ENCODE measurements at places on chromosomes 4 and X.

GRCh38 chr4:167000141-167000852 is 234.0 kb downstream of the SPOCK3 start:
- no peak for DNase-seq

DNA sequence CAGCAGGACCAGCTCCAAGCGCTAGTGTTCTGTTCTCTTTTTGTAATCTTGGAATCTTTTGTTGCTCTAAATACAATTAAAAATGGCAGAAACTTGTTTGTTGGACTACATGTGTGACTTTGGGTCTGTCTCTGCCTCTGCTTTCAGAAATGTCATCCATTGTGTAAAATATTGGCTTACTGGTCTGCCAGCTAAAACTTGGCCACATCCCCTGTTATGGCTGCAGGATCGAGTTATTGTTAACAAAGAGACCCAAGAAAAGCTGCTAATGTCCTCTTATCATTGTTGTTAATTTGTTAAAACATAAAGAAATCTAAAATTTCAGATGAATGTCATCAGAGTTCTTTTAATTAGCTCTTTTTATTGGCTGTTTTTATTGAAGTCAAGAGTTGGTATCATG is 186.5 kb downstream of the AR start:
- DNase-seq, result no peak

GRCh38 chrX:153934762-153935325 is at the start of gene NAA10:
TSS of gene NAA10 (minus strand) at chrX:153935037. CDS start at chrX:153934904, 133 bp downstream.
- peak; percentile 36 for DNase-seq

DNA sequence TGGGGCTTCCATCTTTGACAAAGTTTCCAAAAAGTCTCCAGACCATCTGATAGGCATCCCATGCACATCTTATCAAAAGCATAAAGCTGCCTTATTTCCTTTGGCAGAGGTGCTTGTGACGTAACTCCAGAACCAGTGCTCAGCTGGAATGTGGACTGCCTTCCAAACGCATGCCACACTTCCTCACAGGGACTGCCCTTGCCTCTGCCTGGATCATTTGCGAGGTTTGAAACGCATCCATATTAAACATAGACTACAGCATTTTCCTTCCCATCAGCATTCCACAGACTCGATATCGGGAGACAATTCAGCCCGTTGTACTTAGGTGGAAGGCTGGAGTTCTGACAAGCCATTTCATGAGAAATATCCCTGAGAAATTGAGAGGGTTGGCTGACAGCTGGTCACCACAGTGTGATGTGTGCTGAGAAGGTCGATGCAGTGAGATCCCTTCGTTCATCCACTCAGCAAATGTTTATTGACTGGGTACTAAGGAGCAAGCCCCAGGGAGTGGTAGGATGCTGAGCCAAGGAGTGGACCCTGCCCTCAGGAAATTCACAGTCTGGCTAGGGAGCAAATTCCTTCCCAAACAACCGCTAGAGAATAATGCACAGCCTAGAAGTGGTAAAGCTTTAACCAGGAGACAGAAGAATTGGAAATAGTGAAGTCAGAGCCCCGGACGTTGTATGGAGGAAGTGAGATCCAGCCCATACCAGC is 376.0 kb downstream of the BCOR start:
- DNase-seq, result no peak

GRCh38 chrX:115350711-115351381 is 61.3 kb downstream of the LUZP4 start:
- DNase-seq, result peak; percentile 51

DNA sequence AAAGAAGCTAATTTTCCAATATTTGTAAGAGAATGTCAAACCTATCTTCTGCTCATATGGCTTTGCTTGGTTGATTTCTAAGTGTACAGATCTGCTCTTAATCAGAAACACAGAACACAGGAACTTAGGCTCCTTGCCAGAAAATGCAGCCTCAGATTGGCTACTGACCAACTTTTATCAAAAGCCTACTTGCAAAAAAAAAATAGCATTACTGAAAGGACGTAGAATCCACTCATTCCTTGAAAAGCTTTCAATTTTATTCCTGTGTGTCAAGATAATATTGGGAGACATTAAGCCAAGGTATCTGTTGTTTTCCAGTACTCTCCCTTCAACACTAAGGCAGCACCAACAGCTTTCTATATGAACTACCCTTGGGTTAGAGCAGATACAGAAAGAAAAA is 127.6 kb upstream of the INTU start:
- peak; percentile 84 for DNase-seq

DNA sequence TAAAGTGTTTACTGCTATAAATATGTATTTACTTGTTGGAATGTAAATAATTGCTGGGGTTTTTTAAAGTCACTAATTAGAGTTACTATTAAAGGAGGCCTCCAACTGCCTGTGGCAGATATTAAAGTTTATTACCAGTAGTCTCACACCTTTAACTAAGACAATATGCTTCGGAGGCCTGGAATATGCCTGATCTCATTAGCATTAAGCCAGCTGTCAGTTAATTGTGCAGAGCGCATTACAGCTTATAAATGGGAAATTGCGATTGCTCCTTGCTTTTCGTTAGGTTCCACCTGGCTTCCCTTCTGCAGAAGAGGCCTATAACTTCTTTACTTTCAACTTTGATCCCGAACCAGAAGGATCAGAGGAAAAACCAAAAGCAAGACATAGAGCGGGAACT is 41.3 kb downstream of the CC2D2A start:
- no peak for DNase-seq

DNA sequence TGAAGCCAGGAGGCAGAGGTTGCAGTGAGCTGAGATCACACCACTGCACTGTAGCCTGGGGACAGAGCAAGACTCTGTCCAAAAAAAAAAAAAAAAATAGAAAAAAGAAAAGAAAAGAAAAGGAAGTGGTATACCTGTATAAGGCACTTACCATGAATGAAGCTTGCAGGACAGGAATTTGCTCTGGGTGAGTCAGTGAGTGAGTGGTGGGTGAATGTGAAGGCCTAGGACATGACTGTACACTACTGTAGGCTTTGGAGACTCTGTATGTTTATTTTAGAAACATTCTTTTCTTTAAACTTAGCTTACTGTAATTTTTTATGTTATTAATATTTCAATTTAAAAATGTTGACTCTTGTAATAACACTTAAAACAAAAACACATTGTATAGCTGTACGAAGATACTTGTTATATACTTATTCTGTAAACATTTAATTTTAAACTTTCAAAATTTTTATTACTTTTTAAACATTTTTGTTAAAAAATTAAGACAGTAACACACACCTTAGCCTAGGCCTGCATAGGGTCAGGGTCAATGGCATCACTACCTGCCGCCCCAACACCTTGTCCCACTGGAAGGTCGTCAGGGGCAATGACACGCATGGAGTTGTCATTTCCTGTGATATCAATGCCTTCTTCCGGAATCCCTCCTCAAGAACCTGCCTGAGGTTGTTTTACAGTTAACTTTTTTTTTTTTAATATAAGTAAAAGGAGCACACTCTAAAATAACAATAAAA is 78.7 kb downstream of the CLNK start:
- DNase-seq, result no peak

DNA sequence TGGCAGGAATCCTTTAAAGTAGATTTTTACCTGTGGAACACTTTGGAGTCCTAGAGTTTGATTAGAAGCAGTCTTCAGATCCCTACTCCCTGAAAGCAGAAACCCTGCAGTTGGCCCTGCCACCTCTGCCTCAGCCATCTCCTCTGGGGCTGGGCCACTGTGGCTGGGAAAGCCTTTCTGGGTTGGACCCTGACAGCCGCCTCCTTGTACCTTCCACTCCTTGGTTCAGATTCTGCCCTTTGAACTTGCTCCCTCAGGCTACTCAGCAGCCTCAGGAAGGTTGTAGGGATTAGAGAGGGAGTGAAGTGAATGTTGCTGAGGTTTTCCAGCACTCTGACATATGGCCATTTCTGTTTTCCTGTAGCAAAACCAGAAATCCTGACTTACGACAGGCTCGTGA is 65.5 kb downstream of the KIT start:
- DNase-seq, result no peak

DNA sequence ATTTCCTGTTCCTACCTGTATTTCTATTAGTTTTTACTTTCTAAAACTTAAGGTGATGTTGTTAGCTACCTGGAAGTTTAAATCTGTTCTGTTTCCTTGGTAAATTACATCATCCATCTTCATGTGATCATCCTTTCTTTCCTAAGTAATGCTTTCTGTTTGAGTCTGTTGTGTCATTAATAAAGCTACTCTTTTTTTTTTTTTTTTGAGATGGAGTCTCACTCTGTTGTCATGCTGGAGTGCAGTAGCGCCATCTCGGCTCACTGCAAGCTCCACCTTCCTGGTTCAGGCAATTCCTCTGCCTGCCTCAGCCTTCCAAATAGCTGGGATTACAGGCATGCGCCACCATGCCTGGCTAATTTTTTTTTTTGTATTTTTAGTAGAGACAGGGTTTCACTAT is 73.3 kb downstream of the FIP1L1 start:
- DNase-seq, result no peak

DNA sequence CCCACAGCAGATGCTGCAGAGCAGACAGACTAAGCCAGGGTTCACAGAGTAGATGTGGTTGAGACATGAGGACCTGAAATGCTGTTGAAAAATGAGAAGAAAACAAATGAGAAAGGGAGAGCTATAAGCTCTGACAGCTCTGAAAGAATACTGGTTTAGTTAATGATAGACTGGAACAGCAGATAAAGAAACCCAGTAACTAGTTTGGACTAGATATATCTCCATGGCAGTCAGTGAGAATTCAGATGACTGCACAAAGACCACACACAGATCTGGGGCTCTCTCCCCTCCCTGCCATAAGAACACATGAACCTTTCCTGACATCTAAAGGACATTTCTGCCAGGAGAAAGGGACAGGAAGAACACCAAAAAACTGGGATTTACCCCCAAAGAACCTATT is 8.2 kb downstream of the NAA11 start:
- DNase-seq, result no peak

DNA sequence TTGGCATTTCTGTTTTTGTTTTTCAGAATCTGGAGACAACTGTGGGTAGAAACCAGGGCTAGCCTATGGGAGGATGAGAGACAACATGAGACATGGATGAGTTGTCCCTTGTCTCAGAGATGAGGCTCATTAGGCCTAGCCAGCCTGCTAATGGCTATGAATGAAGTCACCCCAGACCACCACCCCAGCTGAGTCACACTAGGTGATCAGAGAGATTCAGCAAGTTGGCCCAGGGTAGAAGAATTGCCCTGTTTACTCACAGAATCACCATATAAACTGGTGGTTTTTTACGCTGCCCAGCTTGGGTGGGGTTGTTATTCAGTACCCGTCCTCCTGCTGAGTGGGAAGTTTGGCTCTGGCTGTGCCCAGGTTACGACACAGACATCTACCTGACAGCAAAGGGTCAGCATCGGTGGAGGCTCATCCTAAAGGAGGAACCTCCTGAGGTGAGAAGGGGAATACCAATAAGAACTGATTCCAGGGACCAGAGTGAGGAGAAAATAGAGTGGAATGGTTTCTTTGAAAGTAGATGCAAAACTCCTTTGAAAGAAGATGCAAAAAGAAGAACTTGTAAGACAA is 17.2 kb upstream of the ARSJ start:
- DNase-seq, result no peak

- DNase-seq, result peak; percentile 44
These were observed 809 bp downstream of the MND1 start for GRCh38 chr4:153345012-153345981.

- peak; percentile 77 for DNase-seq
These were observed 93.6 kb downstream of the LNX1 start for GRCh38 chr4:53497487-53498244.

DNA sequence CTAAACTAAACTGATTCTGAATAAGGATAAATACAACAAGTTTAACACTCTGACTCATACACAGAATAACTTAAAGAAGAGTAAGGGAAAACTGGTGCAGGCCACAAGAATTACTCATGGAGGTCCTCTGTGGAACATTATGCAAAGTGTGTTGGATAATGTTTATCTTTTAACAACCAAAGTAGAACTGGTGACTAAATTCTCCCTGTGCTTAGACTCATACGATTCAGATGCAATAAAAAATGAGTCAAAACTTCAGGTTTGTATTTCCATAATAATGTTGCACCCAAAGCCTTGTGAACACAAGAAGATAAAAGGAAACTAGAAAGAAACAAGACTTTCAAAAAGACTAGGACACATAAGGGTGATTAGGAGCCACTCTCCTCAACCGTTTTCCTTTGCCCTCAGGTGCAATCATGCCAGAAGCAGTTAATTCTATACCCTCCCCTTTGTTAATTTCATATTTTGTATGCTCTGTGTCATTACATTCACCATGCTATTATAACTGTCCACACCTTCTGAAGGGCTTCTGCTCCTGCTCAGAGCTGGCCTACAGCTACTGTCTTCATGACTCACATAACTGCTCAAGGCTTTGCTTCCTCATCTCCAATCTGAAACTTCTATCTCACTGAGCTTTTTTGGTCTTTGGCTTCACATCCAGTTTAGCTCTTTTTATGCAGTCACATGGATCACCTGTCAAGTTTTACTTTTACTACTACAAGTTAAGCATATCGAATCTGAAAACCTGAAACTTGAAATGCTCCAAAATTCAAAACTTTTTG is 60.2 kb downstream of the KCNIP4 start:
- DNase-seq, result peak; percentile 72

DNA sequence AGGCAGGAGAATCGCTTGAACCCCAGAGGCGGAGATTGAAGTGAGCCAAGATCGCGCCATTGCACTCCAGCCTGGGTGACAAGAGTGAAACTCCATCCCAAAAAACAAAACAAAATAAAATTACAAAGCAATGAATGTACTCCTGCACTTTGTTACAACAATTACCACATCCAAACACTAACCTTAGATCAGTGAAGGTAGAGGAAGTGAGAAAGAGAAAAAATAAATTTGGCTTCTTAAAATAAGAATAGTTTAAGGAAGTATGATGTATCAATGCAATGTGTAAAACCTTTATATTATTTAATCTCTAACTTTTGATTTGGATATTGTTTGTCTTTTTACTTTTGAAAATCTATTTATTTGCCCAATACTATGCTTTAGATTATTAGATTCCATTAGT is 21.7 kb upstream of the CSN1S1 start:
- DNase-seq, result no peak

- no peak for DNase-seq
These were observed 13.5 kb upstream of the PRPS2 start for GRCh38 chrX:12777670-12778069.

- no peak for DNase-seq
These were observed 25.1 kb downstream of the RAB9B start for GRCh38 chrX:103806862-103807474.

DNA sequence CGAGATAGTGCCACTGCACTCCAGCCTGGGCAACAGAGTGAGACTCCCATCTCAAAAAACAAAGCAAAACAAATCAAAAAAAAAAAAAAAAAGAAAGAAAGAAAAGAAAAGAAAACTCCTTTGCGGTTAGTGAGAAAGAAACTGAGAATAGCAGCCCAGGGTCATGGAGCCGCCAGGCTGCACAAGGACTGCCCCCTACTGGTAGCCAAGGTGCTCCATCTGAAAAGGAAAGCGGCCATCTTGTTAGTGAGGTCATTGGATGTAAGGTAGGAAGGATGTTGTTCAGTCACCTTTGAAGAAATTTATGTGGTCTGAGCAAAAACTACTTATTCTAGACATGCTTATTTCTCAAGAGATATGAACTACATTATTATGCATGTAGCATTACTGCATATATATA is 660.6 kb upstream of the TENM3 start:
- no peak for DNase-seq

DNA sequence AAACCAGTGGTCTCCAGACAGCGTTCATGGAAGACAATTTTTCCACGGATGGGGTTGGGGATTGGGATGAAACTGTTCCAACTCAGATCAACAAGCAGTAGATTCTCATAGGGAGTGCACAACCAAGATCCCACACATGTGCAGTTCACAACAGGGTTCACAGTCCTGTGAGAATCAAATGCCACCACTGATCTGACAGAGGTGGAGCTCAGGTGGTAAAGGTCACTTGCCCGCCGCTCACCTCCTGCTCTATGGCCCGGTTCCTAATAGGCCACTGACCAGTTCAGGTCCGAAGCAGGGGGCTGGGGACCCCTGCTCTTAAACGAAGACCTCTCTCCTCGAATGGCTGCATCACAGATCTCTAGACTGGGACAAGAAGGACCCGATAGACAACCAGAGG is 4.4 kb downstream of the APBB2 start:
- DNase-seq, result no peak
